ENCODE measurements at places on chromosomes 4 and X.

DNA sequence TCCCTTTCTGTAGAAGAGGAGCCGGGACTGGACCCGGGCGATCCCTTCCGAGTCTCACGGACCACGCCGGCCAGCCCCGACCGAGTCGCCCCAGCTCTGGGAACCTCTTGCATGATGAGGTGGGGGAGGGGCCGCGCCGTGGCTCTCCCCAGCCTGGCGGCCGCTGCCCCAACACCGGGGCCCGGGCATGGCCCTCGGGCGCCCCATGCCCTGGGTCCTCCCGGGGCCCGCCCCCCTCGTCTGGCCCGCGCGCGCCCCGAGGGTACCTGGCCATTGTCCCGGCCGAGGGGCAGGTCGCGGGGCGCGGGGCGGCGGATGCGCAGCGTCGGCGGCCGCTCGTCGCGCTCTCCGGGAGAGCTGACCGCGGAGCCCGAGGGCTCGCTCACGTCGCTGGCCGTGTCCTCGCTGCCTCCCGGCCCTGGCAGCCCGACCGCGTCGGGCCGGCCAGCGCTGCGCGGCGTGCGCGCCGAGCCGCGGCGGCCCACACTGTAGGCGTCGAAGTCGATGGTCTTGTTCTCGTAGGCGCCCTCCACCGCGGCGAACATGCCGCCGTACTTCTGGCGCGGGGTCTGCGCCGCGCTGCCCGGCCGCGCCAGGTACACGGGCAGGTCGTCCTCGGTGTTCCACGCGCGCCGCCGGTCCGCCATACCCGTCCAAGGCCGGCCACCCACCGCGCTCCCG, 423 bp downstream of the CRMP1 start:
- no peak for DNase-seq

- no peak for DNase-seq
Observed at GRCh38 chr4:20464381-20464780, 212.7 kb downstream of the SLIT2 start.

- DNase-seq, result peak; percentile 61
Observed at GRCh38 chrX:129769467-129770154, 10.1 kb upstream of the SASH3 start.

- no peak for DNase-seq
Observed at GRCh38 chr4:122224348-122224747, 72.2 kb downstream of the BLTP1 start.

- no peak for DNase-seq
Observed at GRCh38 chr4:178395798-178396197, 953.6 kb upstream of the AGA start.

GRCh38 chr4:100288811-100289529, 98.7 kb upstream of the DDIT4L start:
- DNase-seq, result no peak

DNA sequence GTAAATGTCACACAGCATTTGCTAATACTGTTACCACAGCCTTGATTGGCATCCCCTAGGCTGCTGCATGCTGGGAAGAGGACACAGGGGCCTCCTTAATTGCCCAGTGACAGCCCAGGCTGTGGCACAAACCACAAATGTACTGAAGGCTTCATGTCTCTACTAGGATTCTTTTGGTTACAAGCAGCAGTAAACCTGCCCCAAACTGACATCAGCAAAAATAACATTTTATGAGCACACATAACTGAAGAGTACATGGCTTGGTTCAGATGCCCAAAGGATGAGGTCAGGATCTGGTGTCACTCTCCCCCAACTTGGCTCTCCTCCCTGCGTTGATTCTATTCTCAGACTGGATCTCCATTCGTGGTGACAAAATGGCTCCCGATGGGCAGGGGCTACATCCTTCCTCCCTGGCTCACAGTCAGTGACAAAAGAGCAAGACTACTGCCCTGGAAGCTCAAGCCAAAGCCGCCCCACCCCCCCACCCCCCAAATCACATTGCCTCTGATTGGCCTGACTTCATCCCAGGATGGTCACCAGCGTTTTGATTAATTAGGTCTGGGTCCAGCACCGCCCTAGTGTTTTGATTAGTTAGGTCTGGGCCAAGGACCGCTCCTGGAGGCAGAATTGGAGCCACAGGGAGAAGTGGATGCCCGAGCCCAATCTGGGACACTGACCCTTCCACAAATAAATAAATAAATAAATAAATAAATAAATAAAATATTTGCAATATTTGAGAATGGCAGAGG, 180.5 kb upstream of the RBPJ start:
- no peak for DNase-seq

- DNase-seq, result no peak
Observed at GRCh38 chr4:100450449-100450848, 67.4 kb downstream of the EMCN start.

DNA sequence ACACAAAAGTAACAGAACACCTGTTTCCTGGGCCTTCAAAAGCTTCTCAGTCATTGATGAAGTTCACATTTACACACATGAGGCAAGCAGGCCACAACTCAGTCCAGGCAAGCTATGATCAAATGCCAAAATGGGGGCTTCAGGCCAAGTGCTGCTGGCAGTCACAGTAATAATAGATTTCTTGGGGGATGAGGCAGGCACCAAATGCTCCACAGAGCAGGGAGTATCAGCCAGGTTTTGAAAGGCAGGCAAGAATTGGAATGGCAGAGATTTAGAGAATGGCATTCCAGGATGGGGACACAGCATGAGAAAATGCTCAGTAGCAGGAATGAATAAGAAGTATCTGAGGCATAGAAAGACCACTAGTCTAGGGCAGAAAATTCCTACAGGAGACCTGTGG, 52.8 kb downstream of the GRIA3 start:
- DNase-seq, result no peak

DNA sequence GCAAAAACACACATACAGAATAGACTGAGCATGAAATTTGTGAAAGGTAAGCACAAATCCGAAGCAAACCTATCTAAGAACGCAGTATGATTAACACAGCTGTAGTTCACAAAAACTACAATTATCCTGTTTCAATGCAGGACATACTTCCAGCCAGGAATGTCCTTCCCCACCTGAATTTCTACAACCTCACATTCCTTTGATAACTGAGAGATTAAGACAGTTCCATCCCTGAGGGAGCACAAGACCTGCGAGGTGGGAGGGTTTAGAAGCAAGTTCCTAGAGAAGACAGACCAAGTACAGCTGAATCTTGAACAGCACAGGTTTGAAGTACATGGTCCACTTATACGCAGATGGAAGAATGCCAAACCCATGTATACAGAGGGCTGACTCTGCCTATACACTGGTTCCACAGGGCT, 10.6 kb downstream of the ABCG2 start:
- DNase-seq, result no peak

GRCh38 chr4:162201673-162202072, 37.9 kb upstream of the FSTL5 start:
- DNase-seq, result no peak

DNA sequence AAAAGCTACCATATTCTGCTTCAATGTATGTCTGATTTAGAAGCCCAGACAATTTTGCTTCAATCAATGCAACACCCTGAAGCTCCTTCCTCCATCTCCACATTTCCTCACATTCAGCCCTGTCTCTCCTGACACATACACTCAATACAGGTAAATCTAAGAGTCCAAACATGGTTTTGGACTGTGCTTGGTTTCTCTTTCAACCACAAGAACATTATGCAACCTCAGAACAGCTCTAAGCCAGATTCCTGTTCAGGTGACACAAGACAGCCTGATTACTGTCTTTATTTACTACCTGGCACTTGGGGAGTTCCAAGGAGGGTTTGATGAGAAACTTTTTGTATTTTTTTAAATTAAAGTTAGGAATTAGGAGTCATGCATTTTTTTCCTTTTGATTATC, 307.5 kb upstream of the SLIT2 start:
- DNase-seq, result no peak

DNA sequence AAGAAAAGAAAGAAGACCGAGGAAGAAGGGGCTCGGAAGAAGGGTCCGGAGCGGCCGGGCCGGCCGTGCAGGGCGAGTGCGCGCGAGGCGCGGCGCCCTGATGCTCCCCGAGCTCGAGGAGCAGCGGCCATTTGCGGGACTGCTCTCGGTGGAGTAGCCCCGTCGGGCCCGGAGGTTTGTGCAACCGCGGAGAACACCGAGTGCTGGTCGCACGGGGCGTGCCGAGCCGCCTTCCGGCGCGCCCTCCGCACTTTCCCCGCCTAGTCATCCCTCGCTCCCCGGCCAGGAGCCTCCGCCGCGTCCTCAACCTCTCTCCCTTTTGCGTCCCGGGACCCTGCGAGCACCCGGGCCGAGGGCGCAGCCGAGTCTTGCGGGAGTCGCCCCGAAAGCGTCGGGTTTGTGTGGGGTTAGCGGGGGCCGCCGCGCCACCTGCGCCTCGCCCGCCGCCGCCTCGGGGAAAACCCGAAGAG, 127.4 kb downstream of the LAS1L start:
- no peak for DNase-seq

DNA sequence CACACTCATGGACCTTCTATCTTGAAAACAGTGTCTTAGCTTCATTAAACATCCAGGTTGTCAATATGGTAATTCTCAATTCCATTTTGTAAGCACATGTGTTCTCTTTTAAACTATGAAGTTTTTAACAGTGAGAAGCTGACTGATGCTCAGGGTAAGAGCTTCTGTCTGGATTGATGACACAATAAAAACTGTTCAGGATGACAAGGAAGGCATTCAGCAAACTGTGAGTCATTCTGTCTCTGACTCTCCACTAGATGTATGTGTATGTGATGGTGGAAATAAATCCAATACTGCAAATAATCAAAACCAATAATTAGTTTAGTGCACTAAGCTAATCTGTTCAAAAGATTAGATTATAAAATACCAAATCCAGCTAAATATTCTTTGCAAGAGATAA, 115.3 kb upstream of the ARX start:
- no peak for DNase-seq

GRCh38 chr4:137994853-137995252, 247.3 kb downstream of the SLC7A11 start:
- DNase-seq, result no peak

- no peak for DNase-seq
Observed at GRCh38 chrX:31355206-31355955, 283.5 kb upstream of the FTHL17 start.

GRCh38 chrX:38864165-38864564, 62.9 kb downstream of the MID1IP1 start:
- no peak for DNase-seq

DNA sequence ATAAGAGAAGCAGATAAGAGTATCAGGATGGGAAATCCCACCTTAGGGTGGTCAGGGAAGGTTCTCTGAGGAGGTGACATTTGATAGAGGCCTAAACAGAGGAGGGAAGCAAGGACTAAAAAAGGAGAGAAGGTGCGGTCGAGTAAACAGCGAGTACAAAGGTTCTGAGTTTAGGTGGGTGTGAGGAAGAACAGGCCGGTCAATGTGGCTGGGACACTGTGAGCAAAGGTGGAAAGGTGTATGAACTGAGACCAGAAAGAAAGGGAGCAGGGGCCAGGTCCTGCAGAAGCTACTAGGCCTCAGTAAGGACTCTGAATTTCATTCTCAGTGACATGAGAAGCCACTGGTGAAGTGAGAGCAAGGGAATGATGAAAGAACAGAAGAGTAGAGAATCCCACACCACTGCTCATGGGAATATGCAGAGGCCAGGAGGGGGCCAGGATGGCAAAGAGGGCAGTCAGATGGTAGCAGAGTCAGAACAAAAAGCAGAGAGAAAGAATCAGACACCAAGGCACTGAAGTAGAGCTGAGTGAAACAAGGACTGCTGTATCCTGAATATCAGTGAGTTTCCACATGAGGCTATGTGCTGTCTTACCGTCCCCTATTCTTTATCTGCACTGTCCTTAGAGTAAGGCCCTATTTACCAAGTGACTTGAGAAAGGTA, 18.0 kb downstream of the PRSS48 start:
- no peak for DNase-seq

DNA sequence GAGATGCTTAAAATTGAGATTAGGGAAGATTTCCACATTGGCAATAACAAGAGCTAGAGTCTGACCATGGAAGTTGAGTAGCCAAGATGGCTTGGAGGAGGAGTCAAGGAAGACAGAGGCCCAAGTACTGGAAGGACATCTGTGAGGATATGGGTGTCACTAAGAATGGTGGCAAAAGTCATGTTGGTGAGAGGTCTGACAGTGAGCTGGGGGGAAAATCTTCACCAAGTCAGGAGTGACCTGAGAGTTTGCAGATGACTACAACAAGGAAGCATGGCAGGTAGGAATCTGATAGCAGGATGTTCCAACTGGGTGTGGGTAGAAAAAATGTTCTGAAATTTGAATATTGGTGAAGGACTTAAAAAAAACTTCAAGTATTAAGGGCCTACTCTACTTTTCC, 103.3 kb downstream of the SHROOM3 start:
- DNase-seq, result no peak

GRCh38 chr4:71602289-71602900, 181.5 kb downstream of the GC start:
- DNase-seq, result no peak

- no peak for DNase-seq
Observed at GRCh38 chr4:42080306-42080705, 72.1 kb downstream of the BEND4 start.

DNA sequence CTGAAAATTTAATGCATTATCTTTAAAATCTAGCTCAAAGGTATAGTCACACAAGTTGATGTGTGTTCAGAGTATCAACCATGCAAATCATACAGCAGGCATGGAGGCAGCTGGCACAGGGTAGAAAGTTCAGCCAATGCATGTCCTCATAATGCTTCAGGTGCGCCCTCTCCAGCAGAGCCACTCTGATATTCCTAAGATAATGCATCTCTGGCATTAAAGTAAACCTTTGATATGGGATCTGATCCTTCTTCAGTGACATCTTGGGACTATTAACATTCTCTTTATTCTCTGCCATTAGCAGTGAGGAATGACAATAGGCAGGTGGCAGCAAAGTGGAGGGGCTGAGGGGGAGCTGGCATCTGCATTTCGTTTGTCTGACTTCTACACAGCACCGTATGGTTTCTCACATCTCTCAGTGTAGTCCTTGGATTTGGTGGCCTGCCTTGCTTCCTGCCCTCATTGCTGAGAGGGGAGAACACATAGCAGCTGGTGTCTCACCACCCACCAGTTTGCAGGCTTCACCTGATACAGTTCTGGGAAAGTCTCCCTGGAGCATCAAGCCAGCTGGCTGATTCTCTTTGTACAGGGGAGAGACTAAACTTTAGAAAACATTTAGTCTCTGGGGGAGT, 168.7 kb upstream of the TBC1D9 start:
- DNase-seq, result no peak

DNA sequence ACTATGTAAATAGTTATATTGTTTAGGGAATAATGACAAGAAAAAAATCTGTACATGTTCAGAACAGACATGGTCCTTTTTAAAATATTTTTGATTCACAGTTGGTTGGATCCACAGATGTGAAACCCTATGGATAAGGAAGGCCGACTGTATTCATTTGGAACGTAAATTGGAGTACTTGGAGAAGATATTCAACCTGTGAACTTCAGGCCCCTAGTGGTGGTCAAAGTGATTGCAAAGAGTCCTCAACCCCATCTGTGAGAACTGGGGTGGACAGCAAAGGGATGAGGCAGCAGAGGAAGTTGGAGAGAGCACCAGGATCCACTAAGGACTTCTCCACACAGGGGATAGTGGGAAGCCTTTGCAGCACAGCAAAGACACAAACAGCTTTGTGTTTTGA, 6.2 kb upstream of the CXCL13 start:
- DNase-seq, result no peak

Data from stimulated activated CD4-positive, alpha-beta T cell treated with anti-CD3 and anti-CD28 coated beads, TNF-alpha, amount 100 ng/mL, for 48 hours (primary cell).